Urothelium cell line (cell line): ENCODE measurements at places on chromosomes 12 and 14.

- DNase-seq: no peak
These were observed 702.7 kb downstream of the MED13L start for GRCh38 chr12:115574826-115575225.

DNA sequence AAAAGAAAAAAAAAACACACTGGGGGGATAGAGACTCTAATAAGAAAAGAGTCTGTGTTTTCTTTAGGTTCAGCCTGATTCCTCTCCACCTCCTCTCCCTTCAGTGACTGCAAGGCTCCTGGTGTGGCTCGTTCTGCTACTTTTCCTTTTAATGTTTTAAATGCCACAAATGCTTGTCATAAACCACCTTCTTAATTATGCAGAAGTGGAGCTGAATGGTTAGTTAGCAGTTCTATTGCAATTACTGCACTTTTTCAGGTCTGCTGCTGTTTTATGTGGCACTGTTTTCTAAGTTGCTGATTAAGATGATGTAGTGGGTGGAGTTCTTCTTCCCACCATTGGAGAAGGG is 878.1 kb downstream of the DIO2 start:
- no peak for DNase-seq

GRCh38 chr12:24591079-24591626 is 357.7 kb downstream of the BCAT1 start:
- DNase-seq: no peak

- DNase-seq: no peak
These were observed 3.2 kb downstream of the PLEKHD1 start for GRCh38 chr14:69487771-69488170.

GRCh38 chr12:62533087-62533754 is 66.6 kb downstream of the MON2 start:
- no peak for DNase-seq

- DNase-seq: peak; percentile 44
These were observed 4.2 kb downstream of the NPC2 start for GRCh38 chr14:74488786-74489397.

DNA sequence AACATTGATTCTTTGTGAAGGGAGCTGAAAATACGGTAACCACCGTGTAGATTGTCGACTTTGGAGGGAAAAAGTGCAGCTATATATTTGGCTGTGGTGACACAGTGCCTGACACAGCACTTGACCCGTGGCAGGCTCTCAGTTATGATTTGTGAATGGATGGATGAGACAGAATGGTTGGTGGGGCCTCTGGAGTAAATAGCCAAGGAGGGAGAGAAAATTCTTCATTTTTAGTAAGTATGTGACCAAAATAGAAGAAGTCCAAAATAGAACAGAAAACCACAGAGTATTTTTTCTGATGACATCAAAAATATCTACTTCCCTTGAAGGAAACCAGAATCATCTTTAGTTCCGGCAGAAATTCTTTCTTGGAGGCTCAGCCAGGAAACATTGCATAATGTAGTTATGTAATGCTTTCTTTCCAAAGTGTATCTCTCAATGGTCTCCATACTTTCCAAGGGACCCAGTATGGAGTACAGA is 82.0 kb upstream of the WSCD2 start:
- no peak for DNase-seq

- DNase-seq: peak; percentile 30
These were observed 169.8 kb downstream of the LRIG3 start for GRCh38 chr12:58750484-58750883.
